ENCODE measurements at places on chromosomes 2 and 18.
A peak's percentile ranks its signal among the peaks of the same experiment; 100 is the strongest.

DNA sequence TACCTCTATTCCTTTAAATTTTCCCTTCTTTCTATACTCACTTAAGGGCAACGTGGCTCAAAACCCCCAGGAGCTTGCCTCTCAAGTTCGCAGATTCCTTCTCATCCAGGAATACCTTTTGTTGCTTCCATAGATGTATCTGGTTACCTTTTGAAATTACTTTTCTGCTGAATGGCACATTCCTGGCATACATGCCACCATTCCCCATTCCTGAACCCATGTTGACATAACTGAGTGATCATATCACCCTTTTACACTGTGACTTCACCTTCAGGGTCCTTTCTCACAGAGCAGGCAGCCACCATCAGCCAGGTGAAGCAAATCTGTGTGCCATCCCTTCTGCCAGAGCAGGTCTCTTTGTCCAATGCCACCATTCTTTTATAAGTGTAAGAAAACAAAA lies 615.8 kb downstream of the ARHGAP15 start:
- DNase-seq = no peak

DNA sequence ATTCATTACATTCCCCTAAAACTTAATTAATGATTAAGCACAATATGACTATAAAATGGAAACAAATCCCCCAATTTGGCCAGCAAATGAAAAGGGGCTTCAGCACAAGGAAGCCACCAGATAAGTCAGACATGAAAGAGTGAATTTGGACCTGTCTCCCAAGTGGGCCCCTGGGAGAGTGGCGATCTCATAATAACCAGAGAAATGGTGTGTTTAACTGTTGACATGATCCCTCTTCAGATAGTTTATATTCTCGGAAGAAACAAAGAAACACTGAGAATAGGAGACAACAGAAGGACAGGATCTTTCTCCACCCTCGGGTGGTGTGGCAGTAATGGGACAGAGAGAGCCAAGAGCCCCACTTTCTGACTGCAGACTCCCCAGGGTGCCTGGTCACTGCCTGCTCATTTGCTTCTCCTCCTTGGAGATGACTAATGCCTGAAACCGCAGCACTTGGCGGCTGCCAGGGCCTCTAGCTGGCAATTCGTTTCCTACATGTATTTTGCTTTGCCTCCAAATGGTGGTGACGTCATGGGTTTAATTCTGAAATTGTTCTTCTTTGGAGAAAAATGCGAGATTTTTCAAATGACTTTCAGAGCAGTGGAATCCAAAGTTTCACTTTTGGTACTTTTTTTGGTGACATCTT lies 46.4 kb upstream of the SPP2 start:
- peak; percentile 79 for DNase-seq

DNA sequence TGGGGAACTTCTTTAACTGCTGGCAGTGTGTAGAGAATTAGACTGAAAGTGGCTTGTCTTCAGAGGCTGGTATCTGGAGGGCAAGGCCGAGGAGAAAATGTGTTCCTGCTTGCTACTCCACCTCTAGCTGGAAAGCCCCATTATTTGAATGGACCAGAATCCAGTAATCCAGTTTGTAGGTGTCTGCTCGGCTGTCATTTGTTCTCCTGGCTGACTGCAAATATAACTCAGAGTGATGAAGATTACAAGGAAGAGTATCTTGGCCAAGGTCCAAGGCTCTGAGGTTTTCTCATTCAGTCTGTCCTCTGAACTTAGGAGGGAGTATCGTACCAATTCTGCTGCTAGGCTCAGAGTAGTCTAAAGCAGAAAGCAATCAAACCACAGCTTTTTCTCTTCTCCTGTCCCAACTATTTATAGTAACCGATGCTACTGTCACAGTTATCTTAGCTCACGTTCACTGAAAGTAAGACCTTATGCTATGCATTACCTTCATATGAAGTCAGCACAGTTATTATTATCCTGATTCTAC lies 228.6 kb downstream of the SETBP1 start:
- DNase-seq = no peak

- DNase-seq = no peak
These were observed 40.4 kb downstream of the NUP35 start for GRCh38 chr2:183164650-183165015.

- no peak for DNase-seq
These were observed 184.7 kb upstream of the GLI2 start for GRCh38 chr2:120550893-120551446.

DNA sequence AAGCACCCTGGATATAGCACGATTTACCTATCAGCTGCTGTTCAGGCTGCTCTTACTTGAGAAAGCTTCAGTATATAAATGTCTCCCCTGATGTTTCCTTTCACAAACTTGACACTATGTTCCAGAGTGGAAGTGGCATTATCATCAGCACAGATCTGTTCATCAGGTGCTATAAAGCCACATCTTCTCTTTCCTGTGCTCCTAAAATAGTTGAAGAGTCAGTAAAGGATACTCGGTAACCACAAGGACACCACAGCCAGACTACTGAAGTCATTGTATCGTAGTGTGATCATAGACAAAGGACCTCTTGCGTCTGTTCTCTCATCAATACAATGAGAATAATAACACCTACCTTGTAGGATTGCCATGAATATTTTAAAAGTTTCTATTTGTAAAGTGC lies 841.0 kb upstream of the CELF4 start:
- no peak for DNase-seq

DNA sequence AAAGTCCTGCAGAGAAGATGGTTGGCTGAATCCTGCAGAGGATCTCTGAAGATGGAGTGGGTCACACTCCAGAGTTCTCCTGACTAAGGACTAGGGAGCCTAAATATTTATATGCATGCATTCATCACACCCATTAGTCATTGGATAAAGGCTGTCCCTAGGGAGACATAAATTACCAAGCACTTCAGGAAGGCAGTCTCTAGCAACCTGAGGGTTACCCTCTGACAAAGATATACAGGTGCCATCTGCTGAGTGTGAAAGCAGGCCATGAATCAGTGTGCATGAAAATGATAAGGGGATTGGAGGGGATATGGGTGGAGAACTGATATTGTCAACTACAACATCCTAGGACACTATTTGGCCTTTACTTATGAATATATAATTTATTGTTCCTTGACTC lies 294.8 kb upstream of the DDX18 start:
- DNase-seq = no peak

GRCh38 chr2:53448591-53448990 lies 319.0 kb upstream of the CHAC2 start:
- no peak for DNase-seq

- DNase-seq = no peak
These were observed 115.9 kb downstream of the SH3RF3 start for GRCh38 chr2:109244750-109245382.

DNA sequence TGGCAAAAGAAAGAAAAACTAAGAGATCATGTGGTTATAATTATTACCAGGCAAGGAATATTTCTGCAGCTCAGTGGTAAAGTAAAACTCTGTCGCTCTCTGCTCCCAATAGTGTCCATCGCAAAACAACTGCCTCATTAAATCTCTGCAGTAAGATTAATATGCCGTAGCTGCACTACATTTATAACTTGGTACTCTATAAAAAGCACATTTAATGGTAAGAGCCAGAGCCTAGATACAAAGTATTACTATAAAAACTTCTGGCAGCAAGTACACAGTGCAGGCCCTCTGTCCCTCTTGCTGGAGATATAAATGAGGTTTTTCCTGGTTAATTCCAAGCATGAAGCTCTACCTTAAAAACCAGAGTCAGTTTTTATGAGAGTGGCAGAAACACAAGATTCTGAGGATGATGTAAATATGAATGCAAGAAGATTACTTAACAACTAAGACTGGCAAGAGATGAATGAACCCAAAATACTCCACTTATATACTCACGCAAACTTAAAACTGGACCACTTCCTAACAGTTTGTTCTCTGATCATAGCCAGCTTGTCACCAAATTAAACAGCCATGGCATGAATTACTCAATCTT lies 25.5 kb downstream of the ZNF521 start:
- no peak for DNase-seq

DNA sequence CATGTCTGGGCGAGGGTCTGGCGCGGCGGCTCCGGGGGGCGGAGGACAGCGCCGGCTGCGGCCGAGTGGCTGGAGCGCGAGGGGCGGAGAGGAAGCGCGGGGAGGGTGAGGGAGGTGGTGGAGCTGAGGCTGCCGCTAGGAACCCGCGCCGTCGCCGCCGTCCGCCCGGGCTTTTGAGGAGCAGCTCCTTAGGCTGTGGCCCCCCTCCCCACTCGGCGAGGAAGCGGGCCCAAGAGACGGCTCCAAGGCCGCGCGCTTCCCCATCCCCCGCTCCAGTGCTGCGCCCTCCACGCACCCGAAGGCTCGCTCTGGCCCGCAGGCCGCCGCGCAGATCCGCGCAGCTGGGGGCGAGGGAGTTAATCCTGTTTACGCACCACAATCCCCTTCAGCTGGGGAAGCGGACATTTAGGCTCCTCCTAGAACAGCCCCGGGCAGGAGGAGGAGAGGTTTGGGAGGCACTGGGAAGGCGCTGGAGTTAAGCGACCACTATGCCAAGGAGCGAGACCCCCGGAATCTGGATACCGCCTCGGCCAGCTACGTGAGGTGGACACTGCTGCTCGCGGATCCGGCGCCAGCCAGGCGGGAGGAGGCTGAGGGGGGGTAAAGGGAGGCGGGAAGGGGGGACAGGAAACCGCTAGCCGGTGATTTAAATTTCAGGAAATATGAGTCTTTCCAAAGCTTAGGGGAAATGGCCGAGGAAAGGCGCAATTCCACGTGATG lies at the start of gene CNRIP1:
CNRIP1 (minus strand) TSS at position 552 of the 720 bp plus-strand sequence; CDS start at position 3, 549 bp downstream.
- DNase-seq = peak; percentile 50

GRCh38 chr18:36088256-36088655 lies 20.9 kb upstream of the RPRD1A start:
- DNase-seq = no peak

All from RWPE2 (cell line).